ENCODE measurements at places on chromosomes 2 and 18.

GRCh38 chr2:238120463-238121298 is 17.8 kb upstream of the KLHL30 start:
- DNase-seq = no peak

DNA sequence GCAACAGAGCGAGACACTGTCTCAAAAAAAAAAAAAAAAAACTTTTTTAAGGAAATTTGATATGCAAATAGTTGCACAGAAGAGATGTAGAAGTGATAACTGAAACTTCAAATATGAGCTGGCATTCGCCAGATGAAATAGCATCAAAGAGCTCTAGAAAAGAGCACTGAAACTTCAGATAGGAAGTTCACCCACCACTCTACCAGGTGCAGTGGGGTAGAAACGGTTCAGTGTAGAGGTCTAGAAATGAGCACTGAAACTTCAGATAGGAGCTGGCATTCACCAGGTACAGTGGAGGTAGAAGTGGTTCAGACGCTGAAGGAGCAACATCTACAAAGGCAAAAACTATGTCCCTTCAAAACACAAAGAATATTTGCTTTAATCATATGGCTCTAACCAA is 9.0 kb upstream of the ONECUT2 start:
- DNase-seq = no peak

DNA sequence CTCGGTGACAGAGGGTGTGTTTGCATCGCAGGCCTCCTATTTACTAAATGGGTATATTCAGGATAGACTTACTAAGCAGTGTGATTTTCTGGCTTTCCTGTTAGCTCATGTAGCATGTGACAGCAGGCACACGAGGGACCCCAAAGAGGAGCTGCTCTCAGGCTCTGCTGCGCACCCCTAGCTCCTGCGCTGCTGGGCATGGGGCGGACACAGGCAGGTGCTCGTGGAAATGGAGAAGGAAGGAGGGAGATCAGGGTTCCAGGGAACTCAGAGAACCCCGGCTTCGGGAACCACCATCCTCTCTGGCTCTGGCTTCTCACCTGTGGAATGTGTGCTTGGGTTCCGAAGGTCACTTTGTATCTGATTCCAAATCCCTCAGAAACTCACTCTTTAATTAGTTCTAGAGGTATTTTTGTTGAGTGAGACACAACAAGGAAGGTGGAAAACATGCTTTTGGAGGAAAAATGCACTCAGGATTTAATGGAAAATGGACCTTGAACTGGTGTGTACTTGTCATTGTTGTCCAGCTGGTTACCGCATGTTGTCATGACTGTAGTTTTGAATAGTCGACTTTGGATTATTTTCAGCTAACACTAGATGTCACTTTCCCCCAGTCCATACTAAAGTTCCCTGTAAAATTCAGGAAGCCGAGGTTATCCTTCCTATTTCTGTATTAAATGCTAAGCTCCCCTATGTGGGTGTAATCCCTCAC is 3.5 kb downstream of the SNTG2 start:
- DNase-seq = no peak

DNA sequence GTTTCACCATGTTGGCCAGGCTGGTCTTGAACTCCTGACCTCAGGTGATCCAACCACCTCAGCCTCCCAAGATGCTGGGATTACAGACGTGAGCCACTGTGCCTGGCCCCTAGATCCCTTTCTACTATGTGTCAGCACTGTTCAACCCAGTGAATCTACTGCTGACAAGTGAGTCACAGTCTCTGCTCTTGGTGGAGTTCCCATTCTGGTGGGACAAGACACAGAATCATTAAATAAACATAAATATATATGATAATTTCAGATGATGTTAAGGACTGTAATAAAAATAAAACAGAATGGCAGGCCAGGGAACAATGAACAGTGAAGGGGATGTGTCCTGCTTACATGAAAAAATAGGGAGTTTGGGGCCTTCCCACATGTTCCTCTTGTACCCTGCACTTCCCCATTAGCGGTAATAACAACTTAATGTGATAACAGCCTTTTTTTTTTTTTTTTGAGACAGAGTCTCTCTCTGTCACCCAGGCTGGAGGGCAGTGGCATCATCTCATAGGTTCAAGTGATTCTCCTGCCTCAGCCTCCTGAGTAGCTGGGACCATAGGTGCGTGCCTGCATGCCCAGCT is 112.2 kb downstream of the CPO start:
- DNase-seq = no peak

GRCh38 chr2:45728458-45728942 is 77.0 kb downstream of the PRKCE start:
- no peak for DNase-seq

DNA sequence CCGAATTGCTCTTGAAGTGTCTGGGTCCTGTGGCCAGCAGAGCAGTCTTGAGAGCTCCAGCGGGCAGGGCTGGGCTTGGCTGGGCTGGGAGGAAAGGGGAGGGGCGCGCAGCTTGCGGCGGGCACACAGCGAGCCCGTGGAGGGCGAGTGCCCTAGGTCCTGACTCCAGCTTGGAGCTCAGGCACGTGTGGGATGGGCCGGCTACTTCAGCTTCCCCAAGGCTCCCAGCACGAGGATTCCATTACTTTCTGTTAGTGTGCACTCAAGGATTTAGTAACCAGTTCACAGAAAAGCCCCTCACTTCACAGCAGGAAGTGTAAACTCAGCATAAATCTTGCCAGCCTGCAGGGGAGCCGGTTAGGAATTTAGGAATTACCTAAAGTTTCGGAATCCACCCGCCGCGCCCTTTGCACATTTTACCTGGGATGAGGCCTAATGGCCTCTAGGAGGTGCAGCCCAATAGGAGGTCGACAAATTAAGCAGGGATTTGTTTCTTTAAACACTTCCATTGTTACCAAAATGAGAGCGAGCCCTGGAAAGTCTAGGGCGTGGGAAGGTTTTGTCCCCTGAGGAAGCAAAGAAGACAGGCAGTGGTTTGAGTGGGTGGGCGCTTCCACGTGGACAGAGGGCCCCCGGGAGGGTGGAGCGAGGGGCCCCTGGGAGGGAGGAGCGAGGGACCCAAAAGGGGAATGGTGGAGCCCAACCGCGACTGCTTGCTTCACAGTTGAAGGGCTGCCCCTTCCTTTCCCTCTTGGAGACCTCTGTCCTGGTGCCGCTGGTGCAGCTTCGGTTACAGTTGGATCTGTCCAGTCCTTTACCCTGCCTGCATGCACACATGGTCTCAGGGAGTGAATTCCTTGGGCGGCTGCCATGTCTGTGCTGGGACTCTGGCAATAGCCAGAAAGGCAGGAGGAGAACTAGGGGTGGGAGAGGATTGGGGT is 93.3 kb downstream of the CTAGE1 start:
- DNase-seq = no peak

DNA sequence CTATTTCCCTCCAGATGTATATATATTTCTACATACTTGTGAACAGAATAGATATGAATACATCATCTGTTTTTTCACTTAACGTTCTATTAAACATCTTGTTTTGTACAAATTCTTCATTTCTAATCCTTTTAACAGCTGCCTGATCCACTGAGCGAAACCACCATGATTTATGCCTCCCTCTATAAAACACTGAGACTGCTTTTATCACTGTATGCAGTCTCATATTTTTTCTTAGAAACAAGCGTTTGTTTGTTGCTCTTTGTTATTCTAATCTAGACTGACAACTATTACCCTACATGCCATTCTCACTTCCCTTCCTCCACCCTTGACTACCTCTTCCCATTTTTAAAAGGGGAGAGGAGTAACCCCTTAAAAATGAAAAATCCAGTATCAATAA is 88.2 kb downstream of the DTNB start:
- DNase-seq = no peak

DNA sequence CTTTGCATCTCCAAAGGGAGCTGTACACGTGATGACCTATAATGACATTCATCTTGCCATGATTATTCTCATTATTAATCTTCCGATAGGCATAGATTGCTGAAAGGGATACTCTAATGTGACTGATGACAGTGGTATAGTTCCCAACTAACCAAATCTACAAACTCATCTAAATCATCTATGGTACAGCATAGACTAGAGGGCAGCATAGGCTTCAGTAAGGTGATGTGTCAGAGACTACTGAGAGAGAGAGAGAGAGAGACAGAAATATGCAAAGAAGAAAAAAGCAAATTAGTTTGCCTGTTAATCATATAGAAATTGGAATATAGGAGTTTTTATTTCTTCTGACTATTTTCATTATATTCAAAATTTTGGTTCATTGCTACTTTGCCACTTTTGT is 89.3 kb downstream of the CSRNP3 start:
- no peak for DNase-seq

DNA sequence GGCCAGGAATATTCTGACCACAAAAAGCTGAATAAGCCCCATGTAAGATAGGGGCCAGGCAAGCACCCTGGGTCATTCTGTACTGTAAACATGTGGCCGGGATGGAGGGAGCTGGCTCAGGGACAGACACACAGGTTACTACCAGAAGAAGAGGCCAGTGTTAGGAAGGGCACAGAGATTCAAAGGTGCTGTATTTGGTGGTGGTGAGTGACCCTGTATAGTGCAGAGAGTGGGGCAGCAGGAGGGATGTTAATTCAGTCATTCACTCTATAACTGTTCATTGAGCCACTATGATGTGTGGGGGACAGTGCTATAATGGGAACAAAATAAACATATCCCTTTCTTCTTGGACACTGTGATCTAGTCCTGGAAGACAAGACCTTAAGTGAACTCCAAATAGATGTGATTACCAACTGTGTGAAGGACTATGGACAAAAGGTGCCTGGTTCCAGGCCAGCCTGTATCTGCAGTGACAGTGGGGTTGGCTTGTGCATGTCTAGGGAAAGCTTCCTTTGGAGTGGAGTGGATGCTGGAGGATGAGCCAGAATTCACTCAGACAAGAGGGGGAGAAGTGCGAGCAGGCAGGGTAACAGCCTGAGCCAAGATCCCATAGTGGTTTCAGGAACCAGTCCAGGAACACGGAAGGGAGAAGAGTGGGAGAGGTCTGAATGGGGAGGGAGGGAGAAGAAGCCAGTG is 8.3 kb downstream of the MOCOS start:
- DNase-seq = no peak

DNA sequence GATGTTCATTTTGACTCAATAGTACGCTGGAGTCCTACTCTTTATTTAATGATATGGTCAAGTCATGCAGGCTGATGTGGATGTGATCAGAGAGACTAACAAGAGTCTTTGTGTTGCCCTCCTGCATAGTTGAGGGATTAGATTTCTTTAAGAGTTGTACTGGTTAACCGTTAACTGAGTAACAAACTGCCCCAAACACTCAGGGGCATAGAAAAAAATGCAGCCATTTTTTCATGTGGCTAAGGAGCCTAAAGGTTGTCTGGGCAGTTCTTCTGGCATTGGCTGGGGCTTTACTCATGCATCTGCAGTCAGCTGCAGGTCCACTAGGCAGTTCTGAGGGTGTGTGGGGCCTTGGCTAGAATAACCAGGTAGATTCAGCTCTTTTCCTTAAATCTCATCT is 32.5 kb downstream of the DOCK10 start:
- no peak for DNase-seq

DNA sequence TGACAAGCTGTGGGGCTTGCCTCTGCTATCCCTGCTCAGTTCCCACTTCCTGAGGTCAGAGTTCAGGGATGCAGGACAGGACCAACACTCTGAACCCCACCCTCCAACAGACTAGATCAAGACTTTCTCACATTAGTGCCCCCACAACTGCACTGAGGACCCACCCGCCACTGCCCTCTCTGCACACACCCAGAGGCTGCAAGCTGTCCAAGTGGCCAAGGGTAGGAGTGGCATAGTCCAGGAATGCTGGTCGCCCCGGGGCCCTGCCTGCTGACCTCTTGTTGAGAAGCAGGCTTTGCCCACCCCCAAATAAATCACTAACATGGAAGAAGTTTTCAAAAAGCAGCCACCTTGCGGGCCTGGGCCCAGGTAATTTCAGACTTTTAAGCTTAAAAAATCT is 5.5 kb upstream of the KIF1A start:
- no peak for DNase-seq

DNA sequence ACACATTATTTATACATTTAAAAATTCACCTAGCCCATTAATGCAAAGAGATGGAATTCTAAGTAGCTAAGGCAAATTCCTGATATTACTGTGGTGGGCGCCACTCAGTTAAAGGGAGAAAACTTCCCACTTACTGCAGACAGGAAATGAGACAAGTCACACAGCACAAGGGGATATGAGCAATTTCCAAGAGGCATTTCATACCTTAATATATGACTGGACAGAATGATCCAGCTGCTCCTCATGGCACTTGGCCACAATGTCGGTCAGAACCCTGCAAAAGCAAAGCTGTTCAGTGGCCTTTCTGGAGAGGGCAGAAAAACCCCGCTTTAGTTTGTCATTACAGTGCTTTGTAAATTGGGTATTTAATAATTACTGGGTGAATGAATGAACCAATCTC is 121.4 kb upstream of the CCDC195 start:
- DNase-seq = peak; percentile 69

DNA sequence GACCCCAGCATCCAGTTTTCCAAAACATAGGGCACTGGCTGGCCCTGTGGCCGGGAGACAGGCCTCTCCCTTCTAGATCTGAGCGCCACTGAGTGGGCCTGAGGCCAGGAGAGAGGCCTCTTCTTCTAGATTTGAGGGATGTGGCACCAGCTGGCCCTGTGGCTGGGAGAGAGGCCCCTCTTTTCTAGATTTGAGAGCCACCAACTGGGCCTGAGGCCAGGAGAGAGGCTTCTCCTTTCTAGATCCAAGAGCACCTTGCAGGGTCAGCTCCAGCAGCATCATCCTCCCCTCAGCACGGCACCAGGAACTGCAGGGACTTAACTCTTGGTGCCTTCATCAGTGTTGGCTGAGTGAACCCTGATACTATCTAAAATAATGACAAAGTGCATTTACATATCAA is 114.3 kb upstream of the ALKAL2 start:
- no peak for DNase-seq

DNA sequence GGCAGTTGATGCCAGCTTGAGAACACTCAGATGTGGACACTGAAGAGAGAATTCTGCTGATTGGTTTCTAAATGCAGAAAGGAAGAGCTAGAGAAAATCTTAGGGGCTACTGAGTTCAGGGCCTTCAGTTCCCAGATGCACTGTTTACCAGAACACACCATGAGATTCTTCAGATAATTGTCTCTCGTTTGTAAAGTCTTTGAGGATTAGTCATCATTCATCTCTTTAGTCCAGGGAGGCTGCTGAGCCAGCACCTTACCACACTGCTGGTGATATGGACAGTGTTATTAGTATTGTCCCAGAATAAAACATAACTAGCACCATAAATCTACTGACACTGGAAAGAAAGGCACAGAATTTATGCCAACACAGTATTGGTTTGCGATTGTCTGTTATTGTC is 690.8 kb upstream of the CELF4 start:
- DNase-seq = no peak

DNA sequence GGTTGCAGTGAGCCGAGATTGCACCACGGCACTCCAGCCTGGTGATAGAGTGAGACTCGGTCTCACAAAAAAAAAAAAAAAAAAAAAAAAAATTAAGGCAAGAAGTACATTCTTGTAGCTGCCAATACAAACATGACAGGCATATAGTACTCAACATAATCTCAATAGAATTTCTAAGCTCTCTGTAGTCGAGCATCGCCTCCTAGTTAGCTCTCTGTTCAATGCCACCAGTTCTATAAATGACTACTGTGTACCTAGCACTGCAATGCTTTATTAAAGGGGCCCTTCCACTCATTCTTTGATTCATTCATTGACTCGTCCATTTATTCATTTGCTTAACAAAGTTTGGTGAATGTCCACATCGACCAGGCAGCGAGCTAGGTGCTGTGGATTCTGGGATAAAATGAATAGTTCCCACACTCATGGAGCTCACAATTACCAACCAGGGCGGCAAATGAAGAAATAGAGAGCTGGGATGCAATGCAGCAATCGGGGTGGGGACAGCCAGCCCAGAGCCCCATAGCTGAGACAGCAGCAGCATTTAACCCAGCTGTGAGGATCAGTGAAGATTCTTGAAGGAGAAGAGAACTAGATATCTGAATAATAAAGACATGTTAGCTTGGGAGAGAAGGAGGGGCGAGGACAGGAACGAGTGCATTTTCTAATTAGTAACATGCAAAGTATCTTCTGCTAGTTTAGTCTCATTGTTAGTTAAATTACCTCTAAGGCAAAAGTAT is 349.8 kb downstream of the LPIN1 start:
- no peak for DNase-seq

Measured in AG04450 (cell line).